Stimulated activated CD4-positive, alpha-beta T cell treated with anti-CD3 and anti-CD28 coated beads, Interleukin-15, amount 100 ng/mL, for 1 hour (primary cell): ENCODE measurements at places on chromosomes 7 and 10.

GRCh38 chr7:101166909-101167644 is 1.7 kb upstream of the VGF start:
- DNase-seq, result no peak

- no peak for DNase-seq
Observed at GRCh38 chr7:87506246-87507180, 31.0 kb upstream of the ABCB4 start.

GRCh38 chr7:104175361-104175984 is 32.3 kb downstream of the ORC5 start:
- no peak for DNase-seq

DNA sequence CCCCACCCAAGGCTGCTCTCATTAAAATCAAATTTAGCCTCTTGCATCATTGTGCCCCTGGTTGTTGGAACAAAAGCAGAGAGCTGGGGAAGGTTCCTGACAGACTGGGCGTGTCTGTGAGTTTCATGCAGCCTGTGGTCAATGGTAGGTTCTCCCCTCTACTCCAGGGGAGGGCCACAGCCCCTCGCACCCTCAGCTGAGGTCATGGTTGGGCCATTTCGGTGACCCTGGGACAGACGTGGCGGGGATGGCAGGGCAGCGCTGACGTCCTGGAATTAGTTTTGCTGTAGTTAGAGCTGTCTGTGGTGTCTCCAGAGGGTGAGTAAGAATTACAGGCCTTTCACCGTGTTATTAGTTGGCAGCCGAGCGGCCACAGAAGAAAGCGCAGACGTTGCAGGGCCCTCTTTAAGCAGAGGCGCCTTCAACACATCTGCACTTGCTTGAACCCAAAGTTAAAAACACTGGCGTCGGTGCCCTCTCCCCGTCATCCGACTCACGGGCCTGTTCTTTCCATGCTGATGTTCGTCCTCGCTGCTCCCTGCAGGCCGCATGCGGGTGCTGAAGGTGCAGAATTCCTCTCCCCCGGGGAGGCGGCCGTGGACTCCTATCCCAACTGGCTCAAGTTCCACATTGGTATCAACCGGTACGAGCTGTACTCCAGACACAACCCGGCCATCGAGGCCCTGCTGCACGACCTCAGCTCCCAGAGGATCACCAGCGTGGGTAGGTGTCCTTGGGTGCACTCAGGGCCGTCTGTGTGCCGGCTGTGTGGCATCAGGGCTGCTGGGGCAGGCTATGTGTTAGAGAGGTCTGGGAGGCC is 2.8 kb downstream of the FAM20C start:
- no peak for DNase-seq

DNA sequence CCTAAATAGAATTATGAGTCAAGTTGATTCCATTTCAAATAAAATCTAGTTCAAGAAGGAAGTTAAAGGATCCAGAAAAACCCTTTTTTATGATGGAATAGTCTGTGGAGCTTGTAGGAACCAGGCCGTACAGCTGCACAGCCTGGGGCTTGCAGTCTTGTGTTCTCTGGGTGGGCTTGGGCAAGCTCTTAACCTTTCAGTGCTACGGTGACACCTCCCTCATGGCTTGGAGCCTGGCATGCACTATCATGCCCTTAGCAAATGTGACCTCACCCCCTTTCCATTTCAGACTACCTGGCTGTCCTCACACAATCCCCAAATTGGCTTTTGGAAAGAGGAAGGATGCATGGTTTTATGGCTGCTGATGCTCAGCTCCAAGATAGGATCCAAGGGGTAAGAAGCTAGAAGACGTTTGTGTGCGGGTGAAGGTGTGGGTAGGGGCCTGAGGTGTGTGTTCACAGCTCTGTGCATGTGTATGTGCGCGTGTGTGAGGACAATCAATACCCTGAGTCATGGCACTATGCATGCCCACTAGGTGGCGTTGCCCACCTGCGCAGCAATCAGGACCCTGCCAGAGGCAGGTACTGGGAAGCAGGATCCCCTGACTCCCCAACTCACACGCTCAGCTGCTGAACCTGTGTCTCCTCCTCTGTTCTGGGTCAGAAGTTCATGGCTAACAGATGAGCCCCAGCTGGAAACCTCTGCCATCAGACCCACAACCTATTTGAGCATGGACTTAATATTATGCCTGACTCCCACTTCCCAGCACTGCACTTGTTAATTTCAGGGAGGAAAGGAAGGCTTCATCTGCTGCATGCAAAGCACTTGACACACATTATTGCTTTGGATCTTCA is 113.4 kb downstream of the PTPN20 start:
- DNase-seq, result peak; percentile 40

DNA sequence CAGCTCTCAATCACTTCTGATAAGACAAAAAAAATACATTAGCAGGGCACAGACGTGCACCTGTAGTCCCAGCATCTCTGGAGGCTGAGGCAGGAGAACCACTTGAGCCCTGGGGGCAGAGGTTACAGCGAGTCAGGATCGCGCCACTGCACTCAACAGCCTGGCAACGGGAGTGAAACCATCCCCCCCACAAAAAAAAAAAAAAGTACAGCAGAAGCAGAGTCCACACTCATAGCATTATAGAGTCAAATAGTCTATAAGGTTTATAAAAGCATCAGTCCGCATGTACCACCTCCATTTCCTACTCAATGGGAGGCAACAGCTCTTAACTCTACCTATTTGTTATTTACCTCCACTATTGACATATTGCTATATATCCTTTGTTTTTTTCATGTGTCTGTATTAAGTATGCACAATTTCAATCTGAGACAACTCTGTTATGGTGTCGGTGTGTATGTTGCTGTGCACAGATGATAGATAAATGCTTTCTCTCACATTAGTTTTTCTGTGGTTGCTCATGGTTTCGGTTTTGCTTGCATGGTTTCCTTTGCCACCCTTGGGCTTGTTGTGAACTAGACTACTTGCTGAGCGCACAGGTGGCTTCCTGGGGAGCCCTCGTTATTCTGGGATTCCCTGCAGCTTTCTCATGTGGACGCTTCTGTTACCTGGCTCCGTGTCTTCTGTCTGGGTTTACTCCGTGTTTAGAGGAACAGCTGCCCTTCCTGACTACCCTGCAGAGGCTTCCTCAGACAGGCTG is 40.4 kb downstream of the PROSER2 start:
- peak; percentile 13 for DNase-seq

DNA sequence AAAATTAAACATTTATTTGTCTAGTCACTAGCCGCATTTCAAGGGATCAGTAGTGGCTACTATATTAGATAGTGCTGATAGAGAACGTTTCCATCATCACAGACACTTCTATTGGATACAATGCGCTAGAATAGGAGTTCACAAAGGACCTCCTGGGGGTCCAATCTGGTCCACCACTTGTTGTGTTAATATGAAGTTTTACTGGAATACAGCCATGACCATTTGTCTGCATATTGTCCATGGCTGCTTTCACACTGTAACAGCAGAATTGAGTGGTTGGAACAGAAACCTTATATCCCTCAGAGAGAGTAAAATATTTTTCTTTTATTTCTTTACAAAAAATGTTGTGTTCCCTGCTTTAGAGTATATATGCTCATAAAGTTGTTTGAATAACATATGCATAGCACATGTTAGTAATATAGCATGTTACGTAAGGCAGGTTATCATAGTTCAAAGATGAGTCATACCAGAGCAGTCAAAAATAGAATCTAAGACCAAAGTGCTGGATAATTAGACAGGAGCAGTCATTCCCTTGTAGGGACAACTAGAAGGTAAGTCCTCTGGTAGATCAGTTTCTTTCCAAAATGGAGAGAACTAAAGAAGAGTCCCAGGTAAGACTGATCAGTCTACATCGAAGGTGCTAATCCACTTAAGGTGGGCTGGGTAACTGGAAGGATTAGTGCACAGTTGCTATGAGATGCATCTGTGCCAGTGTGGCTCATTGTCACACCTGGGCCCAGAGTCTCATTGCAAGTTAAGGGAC is 14.9 kb downstream of the BZW2 start:
- no peak for DNase-seq

GRCh38 chr10:120131183-120131582 is 238.7 kb downstream of the SEC23IP start:
- no peak for DNase-seq

- no peak for DNase-seq
Observed at GRCh38 chr7:7266257-7266881, 84.0 kb downstream of the C1GALT1 start.

DNA sequence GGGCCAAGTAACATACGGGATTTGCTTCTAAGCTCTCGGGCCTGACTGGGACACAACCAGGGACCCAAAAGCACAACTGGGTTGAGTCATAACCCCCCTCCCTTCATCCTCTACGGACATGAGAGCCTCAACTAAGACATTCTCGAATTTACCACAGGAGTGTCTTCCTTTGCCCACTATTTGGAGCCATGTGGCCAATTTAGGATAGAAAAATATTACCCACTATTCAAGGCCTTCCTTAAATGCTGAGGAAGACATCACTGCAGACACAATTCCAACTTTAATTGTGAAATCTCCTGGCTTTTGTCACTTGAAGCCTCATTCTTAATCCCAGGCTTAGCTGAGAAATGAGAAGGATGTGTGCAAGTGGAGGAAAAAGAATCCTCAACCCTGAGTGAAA is 11.8 kb downstream of the CTBP2 start:
- no peak for DNase-seq

- no peak for DNase-seq
Observed at GRCh38 chr7:121126801-121127534, 138.5 kb downstream of the CPED1 start.
